ENCODE measurements at places on chromosomes 3 and 15.

- no peak for DNase-seq
Measured at GRCh38 chr3:184592371-184593219, 31.0 kb downstream of the EPHB3 start.

GRCh38 chr3:141471160-141471559, 15.7 kb upstream of the RASA2 start:
- DNase-seq = no peak

- DNase-seq = no peak
Measured at GRCh38 chr3:118863731-118864322, 170.8 kb downstream of the IGSF11 start.

- no peak for DNase-seq
Measured at GRCh38 chr3:128994581-128995546, 988 bp upstream of the CFAP92 start.

DNA sequence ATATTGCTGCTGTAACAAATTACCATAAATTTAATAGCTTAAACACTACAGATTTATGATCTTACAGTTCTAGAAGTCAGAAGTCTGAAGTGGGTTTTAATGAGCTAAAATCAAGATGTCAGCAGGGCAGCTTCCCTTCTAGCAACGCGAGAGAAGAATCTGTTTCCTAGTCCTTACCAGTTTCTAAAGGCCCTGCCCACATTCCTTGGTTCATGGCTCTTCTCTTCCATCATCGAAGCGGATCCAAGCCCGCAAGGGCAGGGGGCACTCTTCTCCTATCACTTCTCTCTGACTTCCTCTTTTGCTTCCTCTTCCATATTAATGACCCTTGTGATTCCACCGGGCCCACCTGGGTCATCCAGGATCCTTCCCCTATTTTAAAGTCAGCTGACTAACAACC, 16.1 kb downstream of the MINDY4B start:
- DNase-seq = no peak

- peak; percentile 3 for DNase-seq
Measured at GRCh38 chr15:31273258-31273941, 53.2 kb upstream of the KLF13 start.

DNA sequence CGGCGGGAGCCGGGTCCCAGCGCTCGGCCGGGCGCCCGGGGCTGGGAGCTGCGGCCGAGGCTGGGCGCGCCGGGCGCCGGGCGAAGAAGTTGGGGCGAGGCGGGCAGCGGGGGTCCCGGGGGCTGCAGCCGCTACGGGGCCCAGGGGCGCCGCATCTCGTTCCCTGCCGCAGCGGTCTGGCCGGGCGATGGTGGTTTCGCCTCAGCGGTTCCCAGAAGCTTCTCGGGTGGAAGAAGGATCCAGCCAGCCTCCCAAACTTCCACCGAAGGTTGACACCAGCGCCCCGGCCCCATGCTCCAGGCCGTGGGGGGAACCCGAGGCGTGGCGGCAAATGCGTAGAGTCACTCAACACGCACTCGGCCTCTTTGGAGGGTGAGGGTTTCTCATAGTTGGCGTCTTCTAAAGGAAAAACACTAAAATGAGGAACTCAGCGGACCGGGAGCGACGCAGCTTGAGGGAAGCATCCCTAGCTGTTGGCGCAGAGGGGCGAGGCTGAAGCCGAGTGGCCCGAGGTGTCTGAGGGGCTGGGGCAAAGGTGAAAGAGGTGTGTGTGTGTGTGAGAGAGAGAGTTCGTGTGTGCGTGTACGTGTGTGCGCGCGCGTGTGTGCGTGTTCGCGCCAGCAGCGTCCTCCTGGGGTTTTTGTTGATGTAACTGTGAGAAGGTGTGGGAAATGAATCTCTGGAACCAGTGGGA, 940 bp downstream of the BOC start:
- no peak for DNase-seq

DNA sequence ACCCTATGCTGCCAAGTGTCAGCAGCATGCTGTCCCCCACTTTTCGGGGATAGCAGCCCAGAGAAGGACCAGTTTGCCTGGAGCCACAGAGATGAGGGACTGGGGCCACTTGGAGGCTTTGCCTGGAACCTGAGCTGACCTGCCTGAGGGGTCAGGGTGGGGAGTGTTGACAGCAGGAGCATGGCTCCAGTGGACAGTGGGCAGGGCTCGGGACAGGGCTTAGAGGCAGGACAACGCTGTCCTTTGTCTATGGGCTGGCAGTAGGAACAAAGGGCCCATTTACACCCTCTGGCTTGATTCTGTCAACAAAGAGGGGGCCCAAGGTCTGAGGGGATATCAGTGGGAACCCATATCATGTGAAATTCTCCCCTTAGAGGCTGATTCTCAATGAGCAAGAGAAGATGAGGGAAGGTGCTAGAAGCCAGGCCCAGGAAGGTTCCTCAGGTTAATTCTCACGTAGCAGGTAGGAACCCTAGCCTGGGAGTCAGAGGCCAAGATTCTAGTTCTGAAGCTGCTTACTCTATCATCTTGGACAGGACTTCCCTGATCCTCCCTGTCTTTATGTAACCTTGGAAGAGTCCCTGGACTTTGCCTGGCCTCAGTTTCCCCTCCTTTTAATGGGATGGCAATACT, 29.7 kb upstream of the HHATL start:
- no peak for DNase-seq

- no peak for DNase-seq
Measured at GRCh38 chr3:186614266-186614596, 1.4 kb downstream of the AHSG start.

DNA sequence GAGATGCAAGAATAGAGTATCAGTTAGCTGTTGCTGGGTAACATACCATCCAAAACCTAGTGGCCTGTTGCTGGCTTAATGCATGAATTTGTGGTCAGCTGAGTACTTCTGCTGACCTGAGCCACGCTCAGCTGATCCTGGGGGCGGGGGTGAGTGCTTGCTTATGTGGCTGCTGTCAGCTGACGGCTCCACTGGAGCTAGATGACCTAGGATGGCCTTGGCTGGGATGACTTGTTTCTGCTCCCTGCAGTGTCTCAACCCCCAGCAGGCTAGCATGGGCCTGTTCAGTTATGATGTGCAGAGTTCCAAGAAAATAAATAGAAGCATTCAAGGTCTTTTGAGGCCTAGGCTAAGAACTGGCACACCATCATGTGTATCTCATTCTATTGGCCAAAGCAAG, 63.9 kb downstream of the FBLN2 start:
- DNase-seq = no peak

GRCh38 chr15:75872403-75872990, 29.2 kb downstream of the UBE2Q2 start:
- no peak for DNase-seq

- no peak for DNase-seq
Measured at GRCh38 chr15:68402432-68403160, 29.4 kb downstream of the ITGA11 start.

- no peak for DNase-seq
Measured at GRCh38 chr3:126737527-126737926, 33.5 kb downstream of the CHCHD6 start.

GRCh38 chr3:141331377-141332318, 36.7 kb upstream of the ZBTB38 start:
- no peak for DNase-seq

- DNase-seq = no peak
Measured at GRCh38 chr3:57256844-57257243, 29.3 kb downstream of the APPL1 start.

GRCh38 chr3:136899622-136900158, 37.7 kb downstream of the NCK1 start:
- no peak for DNase-seq

GRCh38 chr3:107632576-107632975, 109.8 kb downstream of the BBX start:
- DNase-seq = no peak

DNA sequence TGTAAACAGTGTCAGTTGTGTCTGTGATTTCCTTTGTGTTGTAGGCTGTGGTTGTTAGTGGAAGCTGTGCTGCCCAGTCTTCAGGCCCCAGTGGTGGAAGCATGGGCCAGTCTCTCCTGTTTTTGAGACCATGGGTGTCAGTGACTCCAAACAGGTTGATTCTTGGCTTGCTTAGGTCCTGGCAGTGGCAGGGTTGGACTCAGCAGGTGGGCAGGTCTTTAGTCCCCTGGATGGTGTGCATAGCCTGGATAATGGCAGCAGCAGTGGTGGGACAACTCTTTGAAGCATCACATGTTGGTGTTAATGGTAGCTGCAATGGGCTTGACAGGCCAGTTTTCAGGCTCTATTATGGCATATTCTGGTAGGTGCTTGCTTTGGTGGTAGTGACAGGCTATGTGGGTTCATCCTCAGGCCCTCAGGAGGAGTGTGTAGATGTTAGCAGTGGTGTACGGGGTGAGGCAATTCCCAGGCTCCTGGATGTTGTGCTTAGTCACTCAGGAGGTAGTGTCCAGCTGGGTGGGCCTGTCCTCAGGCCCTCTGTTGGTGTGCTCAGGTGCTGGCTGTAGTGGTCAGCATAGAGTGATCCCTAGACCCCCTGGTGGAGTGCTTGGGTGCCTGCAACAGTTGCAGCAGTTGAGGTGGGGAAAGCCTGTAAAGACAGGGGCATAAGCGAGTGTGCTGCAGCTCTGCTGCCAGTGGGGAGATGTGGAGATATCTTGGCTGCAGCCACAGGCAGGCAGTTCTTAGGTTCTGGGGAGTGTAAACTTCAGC, 596.7 kb downstream of the PDCD6IP start:
- DNase-seq = no peak

DNA sequence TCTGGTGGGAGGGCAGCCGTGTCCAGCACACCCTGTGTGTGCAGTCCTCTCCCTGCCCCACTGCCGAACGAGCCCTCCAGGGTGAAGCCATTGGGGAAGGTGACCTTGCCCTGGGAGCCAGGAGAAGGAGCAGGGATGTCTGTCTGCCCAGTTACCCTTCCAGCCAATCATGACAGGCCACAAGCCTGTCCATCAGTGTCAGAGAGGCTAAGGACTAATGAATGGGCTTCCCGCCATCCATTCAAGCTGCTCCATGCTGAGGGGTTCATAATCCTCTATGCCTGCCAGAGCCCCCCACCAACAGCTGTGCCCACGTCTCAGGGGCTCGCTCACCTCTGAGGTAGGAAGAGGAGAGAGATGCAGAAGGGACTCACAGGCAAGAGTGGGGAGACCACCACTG, 15.2 kb downstream of the ALS2CL start:
- DNase-seq = no peak

- DNase-seq = no peak
Measured at GRCh38 chr15:84937144-84937543, 44.5 kb upstream of the PDE8A start.

DNA sequence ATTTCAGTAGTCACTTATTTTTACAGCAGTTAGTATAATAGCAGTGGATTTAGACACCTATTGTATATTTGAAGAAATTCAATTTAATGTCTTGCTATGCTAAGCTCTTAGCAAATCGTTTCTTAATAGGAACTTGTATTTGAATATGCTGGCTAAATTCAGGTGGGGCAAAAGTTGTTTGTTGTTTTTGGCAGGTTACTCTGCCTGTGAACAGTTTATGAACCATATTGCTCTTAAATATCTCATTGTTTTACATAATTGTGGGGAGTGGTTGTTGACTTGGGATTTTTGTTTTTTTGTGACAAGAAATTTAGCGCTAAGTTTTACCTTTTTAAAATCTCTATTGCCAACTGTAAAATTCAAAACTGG, 43.4 kb downstream of the NR2C2 start:
- no peak for DNase-seq

DNA sequence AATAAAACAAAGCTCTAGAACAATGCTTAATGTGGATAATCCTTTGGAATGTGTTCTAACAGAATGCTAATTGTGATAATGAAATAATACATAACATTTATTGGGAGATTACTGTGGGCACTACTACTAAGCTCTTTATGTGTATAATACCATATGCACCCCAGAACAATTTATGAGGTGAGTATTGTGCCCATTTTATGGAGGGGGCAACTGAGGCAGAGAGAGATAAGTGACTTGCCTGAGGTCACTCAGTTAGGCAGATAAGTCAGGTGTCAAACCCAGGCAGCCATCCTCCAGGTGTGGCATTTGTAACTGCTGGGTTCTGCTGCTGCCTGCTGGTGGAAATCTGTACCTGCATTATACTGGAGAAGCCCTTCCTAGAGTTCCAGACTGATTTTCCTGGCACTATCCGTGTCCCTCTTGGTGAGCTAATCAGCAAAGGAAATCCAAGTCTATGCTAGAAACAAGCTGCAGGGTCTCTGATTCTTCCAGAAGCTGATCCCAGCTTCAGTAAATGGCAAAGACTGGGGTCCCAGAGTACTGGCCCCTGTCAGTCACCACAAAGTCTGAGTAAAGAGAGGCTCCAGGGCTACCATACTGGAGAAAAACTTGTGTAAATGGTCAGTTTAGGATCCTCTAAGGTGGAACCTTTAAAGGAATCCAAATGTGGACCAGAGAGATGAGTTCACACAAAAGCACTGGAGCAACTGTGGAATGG, 22.6 kb upstream of the RBP1 start:
- DNase-seq = no peak

DNA sequence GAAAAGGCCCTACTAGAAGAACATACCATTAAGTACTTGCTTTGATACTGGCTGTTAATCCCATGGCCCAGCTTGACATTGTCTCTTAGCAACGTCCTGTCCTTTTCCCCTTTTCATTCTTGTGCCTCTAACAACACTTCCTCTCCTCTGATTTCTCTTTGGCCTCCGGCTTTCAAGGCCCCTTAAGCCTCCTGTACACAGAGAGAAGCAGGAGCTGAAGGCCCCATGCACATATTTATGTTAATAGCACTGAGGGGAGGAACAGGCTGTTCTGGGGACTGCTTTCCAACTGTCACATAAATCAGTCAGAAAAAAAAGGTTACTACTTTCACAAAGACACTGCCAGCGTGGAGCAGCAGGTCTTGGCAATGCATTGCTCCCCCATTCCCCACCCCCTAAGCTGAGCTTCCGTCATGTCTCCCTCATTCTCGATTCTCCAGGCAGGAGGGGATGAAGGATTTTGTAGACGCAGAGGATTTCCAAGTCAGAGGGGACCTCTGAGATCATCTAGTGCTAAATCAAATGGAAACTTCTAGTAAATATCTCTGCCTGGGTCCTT, 257.4 kb upstream of the ADAMTS9 start:
- DNase-seq = no peak

- no peak for DNase-seq
Measured at GRCh38 chr3:115836944-115837343, 213.6 kb downstream of the GAP43 start.

DNA sequence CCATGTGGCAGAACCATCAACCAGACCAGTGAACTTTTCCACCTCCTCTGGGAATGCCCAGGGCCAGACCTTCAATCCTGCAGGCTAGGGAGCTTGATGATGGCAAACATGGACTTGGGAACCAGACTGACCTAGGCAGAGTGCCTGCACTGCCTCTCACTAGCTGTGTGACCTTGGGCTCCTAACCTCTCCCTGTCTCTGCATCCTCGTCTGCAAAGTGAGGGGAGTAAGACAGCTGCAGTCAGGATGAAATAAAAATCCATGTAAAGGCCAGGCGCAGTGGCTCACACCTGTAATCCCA, 17.5 kb upstream of the LOXL1 start:
- no peak for DNase-seq

GRCh38 chr3:108099679-108100428, 9.0 kb upstream of the CD47 start:
- DNase-seq = no peak

GRCh38 chr15:70348581-70349344, 251.0 kb upstream of the TLE3 start:
- no peak for DNase-seq
